ENCODE measurements at places on chromosomes 3 and 15.

DNA sequence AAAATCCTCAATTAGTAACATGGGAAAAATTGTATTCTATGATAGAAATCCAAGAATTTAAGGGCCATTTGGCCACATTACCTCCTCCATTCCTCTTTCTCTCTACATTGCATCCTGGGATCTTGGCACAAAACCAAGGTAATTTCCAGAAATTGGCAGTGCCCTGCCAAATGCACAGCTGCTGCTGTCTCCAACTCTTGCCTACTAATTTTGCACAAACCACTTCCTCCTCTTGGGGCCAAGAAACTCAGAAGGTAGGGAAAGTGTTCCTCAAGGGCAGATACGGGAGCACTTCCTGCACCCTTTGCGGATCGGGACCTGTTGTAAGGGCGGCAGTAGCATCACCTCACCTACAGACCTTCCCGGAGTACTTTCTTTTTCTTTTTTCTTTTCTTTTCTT, 57.8 kb downstream of the MAP3K13 start:
- no peak for DNase-seq
- H3K27ac ChIP-seq: no peak overlapping the region
- no peaks in the 10 kb centered on the region for H3K4me1 ChIP-seq
- no peaks in the 10 kb centered on the region for H3K27me3 ChIP-seq
- H3K4me3 ChIP-seq: no peak overlapping the region

GRCh38 chr3:87771337-87772192, 287.2 kb downstream of the CGGBP1 start:
- H3K4me3 ChIP-seq: no peak overlapping the region
- H3K27me3 ChIP-seq: no peaks in the 10 kb centered on the region
- no peaks in the 10 kb centered on the region for H3K4me1 ChIP-seq
- H3K27ac ChIP-seq: no peak overlapping the region
- no peaks in the 10 kb centered on the region for H3K36me3 ChIP-seq
- DNase-seq: no peak

- no peaks in the 10 kb centered on the region for H3K4me1 ChIP-seq
- peaks cover 23% of the 10 kb centered on the region for H3K27me3 ChIP-seq
- no peak overlapping the region for H3K27ac ChIP-seq
- no peaks in the 10 kb centered on the region for H3K36me3 ChIP-seq
- no peak for DNase-seq
These were observed 25.0 kb upstream of the LINGO1 start for GRCh38 chr15:77657634-77658238.

DNA sequence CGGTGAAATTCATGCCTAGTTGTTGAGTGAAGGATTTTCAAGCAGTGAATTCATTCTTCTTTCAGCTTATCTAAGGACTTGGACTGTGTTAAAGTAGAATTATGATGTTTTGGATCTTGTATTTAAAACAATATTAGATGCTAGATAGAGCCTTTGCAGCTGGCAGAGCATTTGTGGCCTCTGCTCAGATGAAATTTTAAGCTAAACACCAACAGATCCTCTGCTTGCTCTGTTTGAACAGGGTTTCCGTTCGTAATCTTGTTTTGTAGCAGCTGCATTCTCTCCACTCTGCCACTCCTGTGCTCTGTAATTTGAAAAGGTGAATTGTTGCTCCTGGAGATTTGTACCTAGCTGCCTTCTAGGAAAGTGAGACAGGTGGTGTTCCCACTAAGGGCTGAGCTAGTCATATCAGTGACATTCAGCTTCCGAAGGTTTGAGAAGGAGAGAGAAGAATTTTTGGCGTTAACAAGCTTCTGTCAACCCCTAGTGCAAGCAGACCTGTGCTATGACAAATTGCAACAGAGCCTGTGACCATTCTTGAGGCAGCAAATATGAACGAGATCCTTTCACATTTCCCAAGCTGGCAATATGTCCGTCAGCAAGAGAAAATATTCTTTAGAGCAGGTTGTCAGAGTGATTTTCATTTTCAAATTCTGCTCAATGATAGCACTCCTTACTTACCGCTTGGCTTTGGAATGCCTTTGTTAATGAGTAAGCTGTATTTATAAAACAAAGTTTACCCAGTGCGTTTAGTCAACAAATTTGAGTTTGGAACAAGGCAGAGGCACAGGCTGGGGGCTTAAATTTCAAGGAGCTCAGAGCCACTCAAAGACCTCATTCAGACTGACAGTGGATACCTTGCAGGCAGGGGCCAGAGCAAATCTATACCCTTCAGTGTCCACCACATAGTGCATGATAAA, 5.3 kb downstream of the CHST2 start:
- H3K4me3 ChIP-seq: peak overlapping the region; percentile 62
- H3K27me3 ChIP-seq: peaks cover 12% of the 10 kb centered on the region
- H3K27ac ChIP-seq: peak overlapping the region; percentile 96
- no peak for DNase-seq
- H3K4me1 ChIP-seq: peaks cover 33% of the 10 kb centered on the region

DNA sequence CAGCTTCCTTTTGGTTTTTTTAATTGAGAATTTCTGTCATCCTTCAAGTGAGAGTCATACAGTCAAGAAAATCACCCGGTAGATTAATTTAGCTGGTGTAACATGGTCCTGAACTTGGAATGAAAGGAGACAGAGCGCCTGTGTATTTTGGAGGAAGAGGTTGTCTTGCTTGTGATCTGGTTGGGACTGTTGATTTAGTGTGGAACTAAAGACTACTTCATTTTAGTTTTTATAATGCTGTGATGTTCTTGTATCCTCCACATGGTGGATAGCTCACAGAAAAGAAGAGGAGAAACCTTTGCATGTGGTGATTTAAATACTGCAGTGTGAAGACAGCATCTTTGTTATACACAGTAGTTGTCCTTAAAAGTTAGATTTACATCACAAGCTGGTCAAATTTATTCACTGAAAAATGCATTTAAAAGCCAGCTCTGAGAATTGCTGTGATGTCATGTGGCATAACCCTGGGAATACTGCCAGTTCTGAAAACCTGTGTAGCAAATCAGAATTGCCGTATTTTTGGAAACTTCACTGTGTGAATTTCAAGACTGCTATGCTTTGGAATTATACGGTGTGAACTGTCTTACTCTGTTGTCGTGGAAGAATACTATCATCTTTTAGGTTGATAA, 268.5 kb downstream of the PTPRG start:
- H3K36me3 ChIP-seq: no peaks in the 10 kb centered on the region
- peaks cover 20% of the 10 kb centered on the region for H3K4me1 ChIP-seq
- no peak for DNase-seq
- peak overlapping the region; percentile 30 for H3K27ac ChIP-seq
- H3K4me3 ChIP-seq: no peak overlapping the region

DNA sequence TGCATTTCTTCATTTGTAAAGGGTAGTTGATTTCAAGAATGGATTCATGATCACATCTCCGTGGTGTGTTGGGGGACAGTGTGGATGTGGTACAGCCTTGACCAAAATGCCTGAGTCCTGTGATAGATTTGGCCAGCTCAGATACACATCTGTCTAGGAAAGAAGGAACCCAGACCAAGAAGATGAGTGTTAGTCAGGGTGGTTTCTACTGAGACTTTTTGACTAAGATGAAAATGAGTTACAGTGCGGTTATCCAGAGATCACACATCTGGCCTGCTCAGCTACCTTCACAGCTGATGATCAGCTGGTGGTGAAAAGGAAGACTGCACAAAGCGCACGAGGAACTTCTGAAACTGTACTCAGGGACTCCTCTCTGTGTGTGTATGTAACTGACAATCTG, 68.0 kb downstream of the FNDC3B start:
- peaks cover 50% of the 10 kb centered on the region for H3K4me1 ChIP-seq
- no peaks in the 10 kb centered on the region for H3K27me3 ChIP-seq
- H3K27ac ChIP-seq: peak overlapping the region; percentile 16
- no peak overlapping the region for H3K4me3 ChIP-seq

DNA sequence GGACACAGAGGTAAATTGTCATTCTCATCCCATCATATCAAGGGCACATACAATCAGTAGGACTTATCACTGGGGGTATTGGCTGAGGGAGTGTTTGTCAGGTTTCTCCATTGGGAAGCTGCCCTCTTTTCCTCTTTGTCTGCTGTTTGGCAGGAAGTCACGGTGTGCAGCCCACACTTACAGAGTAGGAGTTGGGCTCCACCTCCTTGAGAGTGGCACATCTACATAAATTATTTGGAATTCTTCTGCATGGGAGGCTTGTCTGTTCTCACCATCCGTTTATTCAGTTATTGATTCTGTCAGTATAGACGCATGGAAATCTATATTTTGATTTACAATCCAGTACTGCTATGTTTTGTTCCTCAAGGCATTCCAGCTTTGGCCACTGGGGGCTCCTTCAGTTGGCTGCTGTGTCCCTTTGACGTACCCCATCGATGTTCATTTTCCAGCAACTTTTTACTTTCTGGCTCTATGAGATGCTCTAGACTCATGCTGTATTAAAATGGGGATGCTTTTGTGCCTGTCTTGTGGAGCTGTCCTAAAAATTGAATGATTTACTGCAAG, 200.3 kb downstream of the SLCO3A1 start:
- H3K36me3 ChIP-seq: no peaks in the 10 kb centered on the region
- no peak for DNase-seq
- no peaks in the 10 kb centered on the region for H3K4me1 ChIP-seq
- H3K27me3 ChIP-seq: peaks cover 26% of the 10 kb centered on the region
- H3K27ac ChIP-seq: no peak overlapping the region

DNA sequence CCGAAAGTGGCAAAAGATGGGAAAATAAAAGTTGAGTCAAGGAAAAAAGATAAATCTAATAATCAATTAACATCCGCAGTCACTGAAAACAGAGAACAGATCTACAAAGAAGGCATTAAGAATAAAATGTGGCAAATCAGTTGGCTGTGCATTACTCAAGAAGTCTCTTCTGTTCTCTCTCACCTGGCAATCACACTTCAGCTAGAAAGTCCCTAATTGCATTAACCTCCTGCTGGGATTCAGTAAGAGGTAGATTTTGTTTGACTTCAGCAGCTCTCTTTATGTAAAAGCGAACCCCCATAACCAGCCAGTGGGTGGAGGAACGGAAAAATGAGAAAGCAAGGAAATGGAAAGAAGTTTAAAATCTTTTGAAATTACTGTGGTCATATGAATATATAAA, 94.7 kb upstream of the PLXND1 start:
- peaks cover 24% of the 10 kb centered on the region for H3K36me3 ChIP-seq
- H3K4me3 ChIP-seq: no peak overlapping the region
- H3K27ac ChIP-seq: no peak overlapping the region
- H3K27me3 ChIP-seq: no peaks in the 10 kb centered on the region

DNA sequence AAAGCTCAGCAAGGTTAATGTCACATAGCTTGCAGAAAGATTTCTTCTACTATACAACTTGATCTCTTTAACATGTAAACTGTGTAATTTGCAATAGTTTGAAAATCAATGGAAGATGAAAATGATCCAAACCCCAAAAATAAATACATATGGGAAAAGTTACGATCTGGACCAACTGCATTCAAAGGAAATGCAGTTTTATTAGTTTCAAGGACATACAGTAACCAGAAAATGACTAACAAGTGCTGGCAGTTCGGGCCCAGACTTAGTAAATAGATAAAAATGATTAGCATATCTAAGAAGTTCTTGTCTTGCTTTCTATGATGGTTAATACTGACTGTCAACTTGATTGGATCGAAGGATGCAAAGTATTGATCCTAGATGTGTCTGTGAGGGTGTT, 37.3 kb upstream of the LEKR1 start:
- H3K36me3 ChIP-seq: no peaks in the 10 kb centered on the region
- H3K27me3 ChIP-seq: no peaks in the 10 kb centered on the region
- H3K4me3 ChIP-seq: no peak overlapping the region
- H3K4me1 ChIP-seq: peaks cover 16% of the 10 kb centered on the region

GRCh38 chr15:52100807-52101442, 11.7 kb downstream of the BCL2L10 start:
- peaks cover 4% of the 10 kb centered on the region for H3K27me3 ChIP-seq
- DNase-seq: no peak
- H3K4me3 ChIP-seq: no peak overlapping the region
- no peaks in the 10 kb centered on the region for H3K36me3 ChIP-seq
- H3K27ac ChIP-seq: no peak overlapping the region

GRCh38 chr3:65988411-65989180, 50.1 kb downstream of the MAGI1 start:
- peaks cover 18% of the 10 kb centered on the region for H3K36me3 ChIP-seq
- H3K4me1 ChIP-seq: peaks cover 14% of the 10 kb centered on the region
- no peak overlapping the region for H3K4me3 ChIP-seq
- no peaks in the 10 kb centered on the region for H3K27me3 ChIP-seq

GRCh38 chr3:150545419-150546225, 674 bp downstream of the SERP1 start:
- H3K27ac ChIP-seq: peak overlapping the region; percentile 99
- DNase-seq: peak; percentile 29
- peaks cover 17% of the 10 kb centered on the region for H3K4me1 ChIP-seq
- peak overlapping the region; percentile 90 for H3K4me3 ChIP-seq
- no peaks in the 10 kb centered on the region for H3K36me3 ChIP-seq
- no peaks in the 10 kb centered on the region for H3K27me3 ChIP-seq

- H3K36me3 ChIP-seq: no peaks in the 10 kb centered on the region
- no peak for DNase-seq
- H3K27ac ChIP-seq: peak overlapping the region; percentile 53
- H3K4me3 ChIP-seq: no peak overlapping the region
- H3K27me3 ChIP-seq: no peaks in the 10 kb centered on the region
These were observed 155.2 kb upstream of the CGNL1 start for GRCh38 chr15:57221134-57221533.

DNA sequence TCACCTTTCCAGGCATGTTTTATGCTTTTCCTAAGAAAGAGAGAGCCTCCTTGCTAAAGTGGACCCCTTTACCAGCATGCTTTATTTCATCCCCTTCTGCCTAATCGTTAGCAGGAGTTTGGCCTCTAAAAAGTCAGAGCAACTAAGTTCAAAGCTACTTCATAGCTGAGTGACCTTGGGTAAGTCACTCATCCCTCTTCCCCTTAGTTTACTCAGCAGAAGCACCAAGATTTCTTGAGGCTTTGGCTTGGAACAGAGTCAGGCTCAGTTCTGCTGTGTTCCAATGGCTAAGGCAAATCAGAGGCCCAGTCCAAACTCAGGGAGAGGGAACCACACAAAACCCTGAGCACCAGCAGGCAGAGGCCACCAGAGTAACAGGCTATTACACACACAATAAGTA, 254.9 kb downstream of the TJP1 start:
- H3K4me1 ChIP-seq: peaks cover 4% of the 10 kb centered on the region
- H3K27me3 ChIP-seq: peaks cover 42% of the 10 kb centered on the region
- peaks cover 2% of the 10 kb centered on the region for H3K36me3 ChIP-seq
- no peak overlapping the region for H3K27ac ChIP-seq

- H3K4me3 ChIP-seq: no peak overlapping the region
- H3K36me3 ChIP-seq: no peaks in the 10 kb centered on the region
- H3K4me1 ChIP-seq: peaks cover 9% of the 10 kb centered on the region
- H3K27me3 ChIP-seq: peaks cover 20% of the 10 kb centered on the region
- H3K27ac ChIP-seq: no peak overlapping the region
- no peak for DNase-seq
These were observed 7.4 kb upstream of the SST start for GRCh38 chr3:187677604-187678003.

- H3K27me3 ChIP-seq: no peaks in the 10 kb centered on the region
- H3K4me1 ChIP-seq: no peaks in the 10 kb centered on the region
- no peak for DNase-seq
- no peak overlapping the region for H3K4me3 ChIP-seq
- H3K36me3 ChIP-seq: no peaks in the 10 kb centered on the region
- no peak overlapping the region for H3K27ac ChIP-seq
These were observed 73.7 kb upstream of the ZPLD1 start for GRCh38 chr3:102361101-102361500.

- H3K27ac ChIP-seq: no peak overlapping the region
- no peaks in the 10 kb centered on the region for H3K27me3 ChIP-seq
- no peak overlapping the region for H3K4me3 ChIP-seq
These were observed 150.5 kb downstream of the CFAP20DC start for GRCh38 chr3:58899159-58899952.

GRCh38 chr3:95184038-95184437, 1121.2 kb downstream of the NSUN3 start:
- H3K4me1 ChIP-seq: no peaks in the 10 kb centered on the region
- no peak overlapping the region for H3K4me3 ChIP-seq
- H3K27me3 ChIP-seq: no peaks in the 10 kb centered on the region
- DNase-seq: no peak

GRCh38 chr3:136626493-136626892, 125.7 kb downstream of the STAG1 start:
- no peak overlapping the region for H3K4me3 ChIP-seq
- H3K27me3 ChIP-seq: no peaks in the 10 kb centered on the region
- no peak for DNase-seq
- H3K4me1 ChIP-seq: peaks cover 27% of the 10 kb centered on the region
- peak overlapping the region; percentile 96 for H3K27ac ChIP-seq
